ENCODE measurements at places on chromosomes 5 and 9.

DNA sequence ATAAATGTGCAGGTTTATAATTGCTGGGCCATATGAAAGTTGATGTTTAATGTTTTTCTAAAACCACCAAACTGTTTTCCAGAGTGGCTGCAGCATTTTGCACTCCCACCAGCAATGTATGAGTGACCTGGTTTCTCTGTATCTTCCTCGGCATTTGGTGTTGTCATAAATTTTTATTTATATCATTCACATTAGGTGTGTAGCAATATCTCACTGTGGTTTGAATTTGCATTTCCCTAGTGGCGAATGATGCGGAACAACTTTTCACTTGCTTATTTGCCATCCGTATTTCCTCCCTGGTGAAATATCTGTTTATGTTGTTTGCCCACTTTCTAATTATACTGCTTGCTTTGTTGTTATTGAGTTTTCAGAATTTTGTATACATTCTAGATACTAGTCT, 295.7 kb upstream of the TUT7 start:
- no peak for DNase-seq

DNA sequence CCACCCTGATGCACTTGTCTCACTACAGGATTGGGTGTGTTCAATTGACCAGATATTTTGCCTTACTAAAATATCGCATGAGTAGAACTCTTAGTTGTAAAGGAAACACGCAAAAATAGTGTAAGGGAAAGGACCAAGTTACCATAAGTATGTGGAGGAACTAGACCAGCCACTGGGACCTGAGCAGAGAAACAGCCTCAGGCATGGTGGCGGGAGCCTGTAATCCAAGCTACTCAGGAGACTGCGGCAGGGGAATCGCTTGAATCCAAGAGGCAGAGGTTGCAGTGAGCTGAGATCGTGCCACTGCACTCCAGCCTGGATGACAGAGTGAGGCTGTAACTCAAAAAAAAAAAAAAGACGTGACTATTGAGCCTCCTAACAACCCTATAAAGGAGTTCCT, 117.9 kb upstream of the SPATA31C2 start:
- DNase-seq, result no peak

GRCh38 chr5:141101059-141101458, 786 bp downstream of the PCDHB3 start:
- no peak for DNase-seq

DNA sequence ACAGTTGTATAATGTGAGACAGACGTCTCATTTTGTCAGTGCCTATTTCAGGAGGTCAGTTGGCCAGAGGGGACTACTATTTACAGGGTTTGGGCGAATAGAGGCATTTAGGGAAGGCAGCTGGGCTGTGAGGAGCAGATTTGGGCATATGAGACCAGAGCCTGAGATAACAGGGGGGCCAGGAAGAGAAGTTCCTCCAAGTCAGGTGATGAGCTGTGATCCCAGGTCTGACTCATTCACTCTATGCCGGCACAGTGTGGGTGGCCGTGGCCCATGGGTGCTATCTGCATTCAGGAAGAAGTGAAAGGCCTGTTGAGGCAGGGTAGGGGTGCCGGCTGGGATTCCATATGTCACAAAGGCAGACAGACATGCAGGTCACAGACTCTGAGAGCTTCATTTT, 142.8 kb downstream of the PDZD2 start:
- DNase-seq, result no peak

DNA sequence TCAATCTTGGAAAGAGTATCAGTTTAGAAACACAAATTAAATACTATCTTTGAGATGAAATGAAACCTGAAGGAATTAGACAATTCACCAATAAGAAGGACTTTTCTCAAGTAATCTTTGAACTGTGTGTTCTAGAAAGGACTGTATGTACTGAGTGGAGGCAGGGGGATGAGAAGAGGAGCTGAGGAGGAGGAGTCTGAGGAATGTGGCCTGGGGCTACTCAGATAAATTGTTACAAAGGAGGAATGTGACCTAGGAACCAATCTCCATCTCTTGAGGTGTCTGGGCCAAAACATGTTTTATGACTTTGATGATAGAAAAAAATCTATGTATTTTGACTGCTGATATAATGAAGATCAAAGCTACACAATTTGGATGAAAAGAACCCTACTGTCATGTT, 124.3 kb upstream of the ANKRD55 start:
- DNase-seq, result no peak

DNA sequence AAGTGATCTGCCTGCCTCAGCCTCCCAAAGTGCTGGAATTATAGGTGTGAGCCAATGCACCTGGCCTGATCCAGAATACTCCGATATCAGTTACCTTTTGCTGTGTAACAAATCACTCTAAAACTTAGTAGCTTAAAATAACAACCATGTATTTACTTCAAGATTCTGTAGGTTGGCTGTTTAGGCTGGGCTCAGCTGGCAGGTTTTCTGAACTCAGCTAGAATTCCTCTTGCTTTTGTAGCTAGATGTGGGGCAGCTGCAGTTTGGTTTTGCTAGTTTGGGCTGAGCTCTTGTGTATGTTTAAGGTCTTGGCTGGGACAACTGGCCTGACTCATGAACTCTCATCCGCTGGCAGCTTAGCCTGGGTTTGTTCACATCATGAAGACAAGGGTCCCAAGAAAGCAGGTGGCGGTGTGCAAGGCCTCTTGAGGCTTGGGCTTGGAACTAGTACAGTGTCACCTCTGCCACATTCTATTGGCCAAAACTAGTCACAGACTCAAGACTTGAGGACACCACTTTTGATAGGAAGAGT, 138.3 kb upstream of the SHB start:
- DNase-seq, result no peak

DNA sequence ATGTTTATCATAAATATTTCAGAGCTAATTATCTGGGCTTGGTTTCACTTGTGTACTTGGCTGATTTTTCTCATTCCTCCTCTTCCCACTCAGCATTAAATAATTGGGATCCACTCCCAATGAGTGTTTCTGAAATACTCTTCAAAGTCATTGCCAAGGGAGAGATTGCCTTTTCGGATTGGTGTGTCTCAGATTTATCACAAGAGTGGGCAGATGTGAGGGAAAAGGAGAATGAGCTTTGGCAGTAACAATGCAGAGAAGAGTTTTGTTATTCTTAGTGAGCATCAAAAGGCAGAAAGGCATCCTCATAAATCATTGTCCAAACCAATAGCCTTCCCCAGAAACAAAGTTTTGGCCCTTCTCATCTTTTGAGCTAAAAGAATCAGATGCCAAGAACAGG, 79.2 kb downstream of the SEMA5A start:
- DNase-seq, result no peak

DNA sequence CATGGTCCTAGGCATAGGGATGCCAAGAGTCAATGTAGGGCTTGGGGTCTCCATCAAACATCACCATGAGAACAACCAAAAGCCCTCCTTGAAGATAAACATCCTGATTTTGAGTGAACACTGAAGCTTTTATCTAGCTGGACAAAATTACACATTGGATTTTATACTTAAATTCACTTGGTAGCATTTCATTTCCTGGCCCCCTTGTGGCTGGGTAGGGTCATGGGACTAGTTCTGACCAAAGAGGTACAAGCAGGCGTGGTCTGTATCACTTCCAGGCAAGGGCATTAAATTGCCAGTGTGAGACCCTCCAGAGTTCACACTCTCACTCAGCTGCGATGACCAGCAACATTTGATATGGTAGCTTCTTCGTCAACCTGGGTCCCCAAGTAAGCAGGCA, 320.3 kb downstream of the ACTL7B start:
- no peak for DNase-seq

- no peak for DNase-seq
Observed at GRCh38 chr9:42396318-42396717, 212.9 kb downstream of the SPATA31A6 start.

- DNase-seq, result no peak
Observed at GRCh38 chr5:74595143-74595925, 45.2 kb downstream of the ENC1 start.

- DNase-seq, result no peak
Observed at GRCh38 chr5:124912638-124913328, 166.3 kb upstream of the ZNF608 start.

- DNase-seq, result no peak
Observed at GRCh38 chr5:68181039-68181599, 34.4 kb upstream of the PIK3R1 start.

- DNase-seq, result no peak
Observed at GRCh38 chr9:35406183-35406959, 83.5 kb upstream of the RUSC2 start.

- DNase-seq, result no peak
Observed at GRCh38 chr9:104872656-104873488, 55.1 kb downstream of the ABCA1 start.

DNA sequence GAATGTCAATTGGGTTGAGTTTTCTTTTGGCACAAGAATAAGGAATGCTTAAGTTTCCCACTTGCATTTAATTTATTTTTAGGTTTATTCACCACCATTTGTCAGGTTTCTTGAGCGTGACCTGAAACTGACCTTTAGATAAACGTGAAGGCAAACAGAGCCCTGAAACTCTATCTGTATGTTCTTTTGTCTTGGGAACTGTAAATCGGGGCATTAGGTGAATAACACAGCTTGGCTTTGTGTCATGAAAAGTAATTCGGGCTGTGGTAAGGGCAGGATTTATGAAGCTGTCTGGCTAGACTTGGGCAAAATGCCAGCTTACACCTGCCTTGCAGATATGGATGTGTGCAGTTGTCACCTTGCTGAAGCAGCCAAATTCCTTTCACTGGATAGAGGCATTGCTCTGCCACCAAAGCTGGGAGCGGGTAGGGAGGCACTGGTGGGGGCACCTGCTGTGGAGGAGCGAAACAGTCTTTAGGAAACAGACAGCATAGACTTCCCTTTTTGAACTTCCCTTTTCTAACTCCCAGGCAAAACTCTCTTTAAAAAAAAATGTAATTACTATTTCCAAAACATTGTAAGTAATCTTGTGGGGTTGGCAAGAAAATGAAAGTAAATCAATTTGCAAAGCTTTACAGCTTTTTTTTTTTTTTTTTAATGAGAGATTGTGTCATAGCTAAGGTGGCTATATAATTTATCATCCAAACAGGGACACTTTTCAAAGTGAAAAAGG, 545.2 kb downstream of the CSNK1G3 start:
- peak; percentile 32 for DNase-seq

DNA sequence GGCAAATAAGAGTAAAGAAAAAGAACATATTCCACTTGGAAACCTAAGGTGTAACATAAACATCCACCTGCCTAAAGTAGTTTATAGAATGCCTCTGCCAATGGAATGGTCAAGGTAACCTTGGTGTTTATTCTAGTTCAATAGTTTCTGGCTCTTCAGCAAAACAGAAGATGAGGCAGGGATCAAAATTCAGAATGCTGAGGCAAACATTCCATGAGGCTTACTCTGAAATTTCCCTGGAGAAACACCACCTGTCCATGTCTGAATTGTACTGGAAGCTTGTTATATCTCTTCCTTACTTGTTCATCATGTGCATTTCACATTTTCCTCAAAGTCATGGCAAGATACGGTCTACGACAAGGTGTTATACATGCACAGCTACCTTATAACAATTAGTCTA, 1862.4 kb upstream of the ACO1 start:
- no peak for DNase-seq

- DNase-seq, result no peak
Observed at GRCh38 chr5:61350535-61350934, 18.5 kb downstream of the ZSWIM6 start.

DNA sequence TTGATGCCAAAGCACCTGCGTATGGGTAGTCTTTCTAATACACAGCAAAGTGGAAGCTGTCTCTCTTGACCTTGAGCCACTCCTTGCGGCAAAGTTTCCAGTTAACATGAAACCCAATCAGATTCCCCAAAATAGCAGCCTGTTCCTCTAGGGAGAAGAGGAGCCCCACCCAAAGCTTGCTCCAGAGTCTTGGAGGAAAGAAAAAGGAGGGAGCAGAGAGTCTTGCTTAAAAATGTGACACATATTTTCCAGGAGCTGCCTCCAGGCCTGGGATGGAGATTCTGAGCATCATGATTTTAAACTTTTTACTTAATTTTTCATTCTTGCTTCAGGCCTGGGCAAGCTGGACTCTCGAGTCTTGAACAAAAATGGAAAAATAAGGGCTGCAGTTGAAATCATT, 223.5 kb upstream of the TNC start:
- DNase-seq, result no peak

Data from NCI-H1417 treated with DMSO at 0.1 percent for 48 hours (cell line).